Heart left ventricle (tissue), 16 donors: ENCODE measurements at places on chromosomes 12 and 14. TPM values are rescaled to one million over a fixed set of nuclear protein-coding genes. Genes with fewer than 3 reads are reported as not detected.
A peak's percentile ranks its signal among the peaks of the same experiment; 100 is the strongest.

GRCh38 chr14:61803755-61804154, 41.5 kb downstream of the SNAPC1 start:
- H3K4me3 ChIP-seq = no peak overlapping the region
- H3K4me1 ChIP-seq = no peaks in the 10 kb centered on the region
- H3K27ac ChIP-seq = no peak overlapping the region
- no peaks in the 10 kb centered on the region for H3K36me3 ChIP-seq

GRCh38 chr14:20680843-20681347, 3.5 kb upstream of the RNASE4 start:
- no peaks in the 10 kb centered on the region for H3K36me3 ChIP-seq
- peak overlapping the region; percentile 94 for H3K4me3 ChIP-seq
- peaks cover 27% of the 10 kb centered on the region for H3K4me1 ChIP-seq
- DNase-seq = no peak
- no peaks in the 10 kb centered on the region for H3K27me3 ChIP-seq

- DNase-seq = no peak
- H3K27ac ChIP-seq = no peak overlapping the region
- H3K36me3 ChIP-seq = no peaks in the 10 kb centered on the region
- H3K4me1 ChIP-seq = no peaks in the 10 kb centered on the region
- H3K4me3 ChIP-seq = no peak overlapping the region
These were observed 238.1 kb downstream of the APAF1 start for GRCh38 chr12:98883231-98883630.

GRCh38 chr12:45354399-45354798, 138.5 kb downstream of the ANO6 start:
- no peak for DNase-seq
- no peak overlapping the region for H3K4me3 ChIP-seq
- peaks cover 25% of the 10 kb centered on the region for H3K4me1 ChIP-seq
- no peaks in the 10 kb centered on the region for H3K27me3 ChIP-seq
- no peak overlapping the region for H3K27ac ChIP-seq

Gene LRTM2
- total RNA-seq = not detected

Gene GPRC5A
- 1.2 TPM for total RNA-seq

Gene CATSPERB
- not detected for total RNA-seq
